ENCODE measurements at places on chromosomes 12 and 14.

- no peak for DNase-seq
These were observed 821.9 kb downstream of the VRK1 start for GRCh38 chr14:97618917-97619690.

- no peak for DNase-seq
These were observed 113.2 kb upstream of the FLRT2 start for GRCh38 chr14:85416771-85417170.

- DNase-seq, result peak; percentile 76
These were observed 77.7 kb upstream of the SLC38A2 start for GRCh38 chr12:46450279-46450748.

GRCh38 chr12:4206470-4206869, 67.1 kb upstream of the CCND2 start:
- no peak for DNase-seq

GRCh38 chr14:48435221-48435620, 759.8 kb upstream of the MDGA2 start:
- DNase-seq, result no peak

GRCh38 chr14:26206640-26207039, 391.2 kb downstream of the NOVA1 start:
- no peak for DNase-seq

DNA sequence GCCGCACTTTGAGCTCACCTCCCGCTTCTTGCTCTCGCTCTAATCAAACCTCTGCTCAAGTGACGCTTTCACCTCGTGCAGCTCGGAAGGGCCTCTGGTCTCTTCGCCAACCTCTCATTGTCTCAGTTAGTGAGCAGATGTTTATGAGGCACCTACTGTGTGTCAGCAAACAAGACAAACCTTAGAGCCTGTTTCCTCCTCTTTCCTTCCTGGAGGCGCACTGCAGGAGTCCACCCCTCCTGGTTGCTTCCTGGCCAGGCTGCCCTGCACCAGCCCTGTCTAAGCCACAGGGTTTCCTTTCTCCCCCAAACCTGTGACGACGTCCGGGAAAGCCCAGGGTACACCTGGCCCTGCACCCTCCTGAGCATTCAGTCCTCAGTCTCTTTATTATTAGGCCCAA, 84.2 kb downstream of the PHETA1 start:
- DNase-seq, result no peak

DNA sequence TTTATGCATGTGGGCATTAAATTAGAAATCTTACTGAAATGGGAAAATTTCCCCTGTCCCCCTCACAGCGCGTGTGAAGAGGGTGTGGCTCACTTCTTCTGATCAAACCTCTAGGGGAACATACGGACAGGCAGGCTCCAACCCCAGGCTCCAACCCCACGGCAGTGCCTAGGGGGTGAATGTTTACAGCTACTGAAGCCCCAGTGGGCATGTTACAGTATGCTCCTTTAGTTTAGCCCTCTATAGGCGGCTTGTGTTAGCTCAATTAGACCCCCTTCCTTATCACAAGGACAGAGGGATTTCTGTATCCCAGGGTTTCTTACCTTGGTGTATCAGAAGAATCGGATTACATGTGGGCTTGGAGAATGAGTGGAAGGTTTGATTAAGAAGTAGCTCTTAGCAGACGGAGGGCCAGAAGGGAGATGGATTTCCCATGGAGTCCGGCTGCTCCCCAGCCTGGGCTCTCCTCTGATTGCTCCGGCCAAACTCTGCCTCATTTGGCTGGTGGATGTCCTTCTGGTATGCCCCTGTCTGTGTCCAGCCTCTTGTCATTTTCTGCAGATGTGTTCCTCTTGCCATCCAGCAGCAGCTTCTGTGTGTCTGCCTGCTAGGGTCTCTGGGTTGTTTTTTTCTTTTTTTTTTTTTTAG, 223.7 kb downstream of the TMTC2 start:
- no peak for DNase-seq

DNA sequence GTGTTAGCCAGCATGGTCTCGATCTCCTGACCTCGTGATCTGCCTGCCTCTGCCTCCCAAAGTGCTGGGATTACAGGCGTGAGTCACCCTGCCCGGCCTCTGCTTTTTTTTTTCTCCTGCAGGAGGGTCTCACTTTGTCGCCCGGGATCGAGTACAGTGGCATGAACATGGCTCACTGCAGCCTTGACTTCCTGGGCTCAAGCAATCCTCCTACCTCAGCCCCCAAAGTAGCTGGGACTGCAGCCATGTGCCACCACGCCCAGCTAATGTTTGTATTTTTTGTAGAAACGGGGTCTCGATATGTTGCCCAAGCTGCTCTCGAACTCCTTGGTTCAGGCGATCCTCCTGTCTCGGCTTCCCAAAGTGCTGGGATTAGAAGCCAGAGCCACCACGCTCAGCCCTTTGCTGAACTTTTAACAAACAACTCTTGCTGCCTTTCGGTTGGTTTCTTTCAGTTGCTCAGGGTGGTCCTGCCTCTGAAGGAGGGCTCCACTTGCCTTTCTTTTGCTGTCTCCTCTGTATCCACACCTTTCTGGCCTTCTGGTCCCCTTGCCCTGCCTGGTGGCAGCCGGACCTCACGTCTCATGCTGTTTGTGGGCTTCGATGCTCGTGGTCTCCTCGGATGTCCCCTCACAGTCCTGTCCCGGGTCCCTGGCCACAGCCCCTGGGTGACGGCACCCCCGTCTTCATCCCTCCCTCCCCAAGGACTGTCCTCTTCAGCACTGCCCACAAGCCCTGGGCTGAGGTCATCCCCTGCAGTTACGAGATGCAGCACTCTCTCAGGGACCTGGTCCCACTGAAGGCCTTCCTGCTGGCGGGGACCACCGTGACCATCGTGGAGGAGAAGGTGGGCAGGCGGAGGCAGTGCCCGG, 3.8 kb upstream of the B3GNT4 start:
- DNase-seq, result no peak

- peak; percentile 28 for DNase-seq
These were observed 22.6 kb upstream of the SLC10A1 start for GRCh38 chr14:69819607-69820006.

DNA sequence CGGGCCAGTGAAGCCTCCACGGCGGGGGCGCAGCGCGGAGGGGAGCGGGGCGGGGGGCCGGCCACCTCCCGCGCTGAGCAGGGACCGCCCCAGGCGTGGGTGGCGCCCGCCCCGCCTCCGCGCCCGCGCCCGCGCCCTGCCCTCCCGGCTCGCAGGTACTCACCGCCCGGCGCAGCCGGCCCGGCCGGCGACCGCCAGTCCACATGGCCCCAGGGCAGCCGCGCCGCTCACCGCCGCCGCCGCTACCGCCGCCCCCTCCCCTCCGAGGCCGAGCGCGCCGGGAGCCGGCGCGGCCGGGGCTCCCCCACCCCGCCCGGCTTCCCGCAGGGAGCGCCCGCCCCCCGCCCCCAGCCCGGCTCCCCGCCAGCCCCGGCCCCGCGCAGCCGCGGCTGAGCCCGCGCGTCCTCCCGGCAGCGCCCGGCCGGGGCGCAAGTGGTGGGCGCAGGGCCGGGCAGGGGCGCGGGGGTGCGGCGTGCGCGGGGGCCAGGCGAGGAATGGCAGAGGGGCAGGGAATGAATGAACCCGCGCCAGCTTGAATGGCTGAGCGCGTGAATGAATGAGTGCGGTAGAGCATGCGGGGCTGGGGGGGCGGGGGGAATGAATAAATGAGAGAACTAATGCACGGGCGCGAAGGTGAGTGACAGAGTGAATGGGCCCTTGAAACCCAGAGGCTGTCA, at the start of gene BEGAIN:
Gene BEGAIN, minus strand, starts transcription at position 332 of the 677 bp plus-strand sequence. Its CDS starts 127 bp downstream, at position 205.
- peak; percentile 21 for DNase-seq

All from cardiac muscle cell (in vitro differentiated cells and primary cell).